Epithelial cell of proximal tubule (primary cell): ENCODE measurements at places on chromosomes 11 and 22. TPM values are rescaled to one million over a fixed set of nuclear protein-coding genes. Genes with fewer than 3 reads are reported as not detected.

- no peak for DNase-seq
Observed at GRCh38 chr11:117239295-117239694, 6.8 kb downstream of the RNF214 start.

The GRAMD4 gene
- total RNA-seq, result 30.2 and 36.8 TPM in 2 replicates

GRCh38 chr22:26812731-26813130 is 155.3 kb downstream of the MIAT start:
- DNase-seq, result no peak

The TMEM126A gene
- total RNA-seq, result 24.3 and 24.6 TPM in 2 replicates

DNA sequence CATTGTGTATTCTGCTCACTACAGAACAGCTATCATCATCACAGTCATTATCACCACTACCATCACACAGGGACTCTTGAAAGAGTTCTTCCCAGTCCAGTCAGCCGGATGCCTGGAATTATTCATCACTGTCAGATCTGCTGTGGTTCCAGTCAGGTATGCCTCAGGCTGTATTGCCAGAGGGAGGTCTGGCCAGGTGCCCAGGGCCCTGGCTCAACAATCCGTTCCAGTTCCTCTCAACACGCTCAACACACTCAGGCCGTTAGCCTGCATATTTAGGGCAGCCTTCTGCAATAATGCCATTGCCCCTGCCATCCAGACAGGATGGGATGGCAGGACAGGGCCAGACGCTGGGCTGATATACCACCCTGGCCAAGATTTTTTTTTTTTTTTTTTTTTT is 28.6 kb upstream of the RASL10A start:
- peak; percentile 76 for DNase-seq

DNA sequence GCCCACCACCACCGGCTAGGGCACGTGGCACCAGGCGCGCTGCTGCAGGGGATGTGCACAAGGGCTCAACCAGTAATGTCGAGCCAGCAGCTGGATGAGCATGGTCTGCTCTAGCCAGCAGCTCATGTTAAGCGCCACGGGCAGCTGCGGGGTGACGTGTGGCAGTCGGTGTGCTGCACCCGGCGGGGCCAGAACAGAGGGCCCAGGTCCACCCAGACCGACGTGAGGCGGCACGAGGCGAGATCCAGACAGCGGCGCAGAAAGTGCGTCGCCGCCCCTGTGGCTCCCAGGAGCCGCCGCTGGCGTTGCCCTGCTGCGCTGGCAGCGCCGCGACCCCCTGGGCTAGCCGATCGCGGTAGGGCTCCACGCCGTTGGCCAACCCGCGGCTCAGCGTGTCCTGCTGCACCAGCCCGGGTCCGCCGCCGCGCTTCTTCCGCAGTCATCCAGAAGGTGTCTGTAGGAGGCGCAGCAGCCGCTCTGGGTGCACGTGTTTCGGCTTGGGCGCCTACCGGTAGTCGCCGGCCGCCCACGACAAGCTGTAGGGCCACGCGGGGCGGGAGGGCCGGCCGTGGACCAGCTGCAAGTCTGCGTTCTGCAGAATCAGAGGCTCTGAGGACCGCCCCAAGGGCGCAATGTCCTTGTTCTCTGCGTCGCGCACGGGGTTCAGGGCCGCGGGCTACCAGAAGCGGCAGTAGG is 4.6 kb upstream of the GALR3 start:
- DNase-seq, result no peak

The TMEM134 gene
- total RNA-seq, result 26.1 and 74.0 TPM in 2 replicates
